ENCODE measurements at places on chromosomes 4 and X.

- peak; percentile 18 for DNase-seq
Measured at GRCh38 chr4:80073473-80074008, 512 bp upstream of the ANTXR2 start.

DNA sequence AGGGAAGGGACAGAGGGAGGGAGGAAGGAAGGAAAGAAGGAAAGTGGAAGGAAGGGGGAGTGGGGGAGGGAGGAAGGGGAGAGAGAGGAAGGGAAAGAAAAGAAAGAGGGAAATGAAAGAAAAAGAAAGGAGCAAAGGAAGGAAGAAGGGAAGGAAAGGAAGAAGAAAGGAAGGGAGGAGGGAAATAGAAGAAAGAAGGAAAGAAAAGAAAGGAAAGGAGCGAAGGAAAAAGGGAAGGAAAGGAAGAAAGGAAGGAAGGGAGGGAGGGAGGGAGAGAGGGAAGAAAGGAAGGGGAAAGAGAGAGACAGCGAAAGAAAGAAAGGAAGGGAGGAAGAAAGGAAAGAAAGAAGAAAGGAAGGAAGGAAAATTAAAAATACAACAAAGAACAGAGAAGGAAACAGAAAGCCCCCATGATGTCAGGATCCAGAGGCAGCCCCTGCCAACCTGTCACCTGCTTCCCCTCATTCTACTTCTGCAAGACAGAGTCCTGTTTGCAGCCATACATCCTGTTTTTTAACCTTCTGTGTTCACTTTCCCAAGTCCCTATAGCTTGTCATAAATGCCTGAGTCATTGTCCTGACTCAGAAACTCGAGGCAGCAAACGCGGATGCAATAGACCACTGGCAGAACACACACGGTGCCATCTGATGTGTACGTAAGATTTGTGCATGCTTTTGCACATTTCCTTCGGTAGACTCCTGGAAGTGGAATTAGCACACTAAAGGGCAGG, 77.0 kb upstream of the C4orf50 start:
- no peak for DNase-seq

GRCh38 chr4:153326513-153326912, 18.0 kb upstream of the MND1 start:
- DNase-seq: no peak

- DNase-seq: no peak
Measured at GRCh38 chr4:8378776-8379175, 61.7 kb downstream of the ACOX3 start.

- no peak for DNase-seq
Measured at GRCh38 chrX:96578781-96579180, 105.9 kb upstream of the DIAPH2 start.

GRCh38 chr4:13920901-13921300, 293.4 kb upstream of the BOD1L1 start:
- no peak for DNase-seq

- no peak for DNase-seq
Measured at GRCh38 chrX:155071694-155072280, 479 bp downstream of the BRCC3 start.

GRCh38 chr4:99061048-99061700, 27.4 kb downstream of the ADH5 start:
- DNase-seq: no peak

DNA sequence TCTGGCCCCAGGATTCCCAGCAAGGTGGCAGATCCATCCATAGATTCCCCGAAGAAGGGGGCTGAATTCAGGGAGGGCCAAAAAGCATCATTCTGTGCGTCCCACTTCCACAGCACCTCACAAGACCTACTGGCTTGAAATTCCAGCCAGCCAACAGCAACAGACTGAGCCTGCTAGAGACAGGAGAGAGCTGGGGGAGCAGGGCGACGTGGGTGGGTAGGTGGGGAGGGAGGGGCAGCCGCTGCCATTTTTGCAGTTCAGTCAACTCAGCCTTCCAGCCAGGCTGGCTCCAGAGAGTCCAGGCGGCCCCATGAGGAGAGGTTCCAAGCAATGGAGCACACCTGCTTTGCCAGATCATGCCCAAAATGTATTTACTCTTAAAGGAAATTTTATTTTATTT, 117.6 kb upstream of the DCAF12L1 start:
- no peak for DNase-seq

DNA sequence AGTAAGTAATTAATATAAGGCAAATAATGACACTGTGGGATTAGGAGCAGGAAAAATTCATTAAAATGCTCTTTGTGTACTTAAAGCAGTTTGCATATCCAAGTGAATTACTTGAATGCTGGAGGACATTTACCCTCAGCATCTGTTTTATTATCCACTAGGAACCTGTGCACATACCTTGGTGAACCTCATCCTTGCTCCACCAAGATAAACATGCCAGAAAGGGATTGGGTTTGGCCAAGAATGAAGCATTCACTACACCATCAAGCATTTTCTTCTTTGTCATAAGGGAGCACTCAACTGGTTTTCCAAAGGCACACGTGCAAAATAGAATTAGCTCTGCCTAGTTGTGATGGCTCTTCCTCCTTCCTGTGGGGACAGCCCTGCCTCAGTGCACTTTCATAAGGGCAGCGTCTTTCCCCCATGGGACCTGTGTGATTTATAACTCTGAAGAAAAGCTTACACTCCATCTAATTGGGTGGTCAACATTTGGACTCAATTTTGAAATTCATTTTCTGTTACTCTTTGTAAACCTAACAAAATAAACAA, 291.7 kb downstream of the USP46 start:
- no peak for DNase-seq

DNA sequence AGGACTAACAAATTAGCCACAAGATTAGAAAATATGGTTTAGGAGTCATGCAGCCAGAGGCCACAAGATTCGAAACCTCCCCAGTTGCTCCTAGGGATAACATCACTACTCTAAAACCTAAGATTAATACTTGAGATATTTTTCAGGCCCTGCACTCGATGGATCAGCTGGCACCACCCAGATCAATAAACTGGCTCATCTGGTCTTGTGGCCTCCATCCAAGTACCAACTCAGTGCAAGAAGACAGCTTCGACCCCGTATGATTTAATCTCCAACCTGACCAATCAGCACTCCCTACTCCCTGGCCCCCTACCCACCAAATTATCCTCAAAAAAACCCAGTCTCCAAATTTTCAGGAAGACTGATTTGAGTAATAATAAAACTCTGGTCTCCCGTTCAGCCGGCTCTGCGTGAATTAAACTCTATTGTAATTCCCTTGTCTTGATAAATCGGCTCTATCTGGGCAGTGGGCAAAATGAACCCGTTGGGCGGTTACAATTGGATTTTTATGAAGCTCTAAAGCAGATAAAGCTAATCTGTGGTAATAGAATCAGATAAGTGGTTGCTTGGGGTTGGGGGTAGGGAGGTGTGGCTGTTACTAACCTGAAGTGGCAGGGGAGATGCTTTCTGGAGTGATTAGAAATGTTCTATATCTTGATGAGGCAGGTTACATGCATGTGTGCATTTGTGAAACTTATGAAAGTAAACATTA, 91.8 kb upstream of the ATXN3L start:
- no peak for DNase-seq

DNA sequence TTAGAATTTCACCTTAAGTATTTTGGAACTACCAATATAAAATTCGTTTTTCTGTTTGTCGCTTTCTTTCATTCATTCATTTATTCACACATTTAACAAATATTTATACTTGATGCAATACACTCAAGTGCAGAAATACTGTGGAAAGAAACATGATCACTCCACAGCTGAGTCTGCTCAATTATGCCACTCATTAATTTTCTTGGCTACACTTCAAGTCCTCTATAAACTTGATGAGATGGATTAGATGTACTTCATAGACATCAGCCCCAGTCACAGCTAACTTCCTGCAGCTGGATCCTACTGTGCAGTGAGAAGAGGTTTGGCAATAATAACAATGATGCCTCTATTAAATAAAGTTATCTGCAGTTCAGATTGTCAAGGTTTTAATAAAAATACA, 208.1 kb downstream of the PDGFC start:
- no peak for DNase-seq

DNA sequence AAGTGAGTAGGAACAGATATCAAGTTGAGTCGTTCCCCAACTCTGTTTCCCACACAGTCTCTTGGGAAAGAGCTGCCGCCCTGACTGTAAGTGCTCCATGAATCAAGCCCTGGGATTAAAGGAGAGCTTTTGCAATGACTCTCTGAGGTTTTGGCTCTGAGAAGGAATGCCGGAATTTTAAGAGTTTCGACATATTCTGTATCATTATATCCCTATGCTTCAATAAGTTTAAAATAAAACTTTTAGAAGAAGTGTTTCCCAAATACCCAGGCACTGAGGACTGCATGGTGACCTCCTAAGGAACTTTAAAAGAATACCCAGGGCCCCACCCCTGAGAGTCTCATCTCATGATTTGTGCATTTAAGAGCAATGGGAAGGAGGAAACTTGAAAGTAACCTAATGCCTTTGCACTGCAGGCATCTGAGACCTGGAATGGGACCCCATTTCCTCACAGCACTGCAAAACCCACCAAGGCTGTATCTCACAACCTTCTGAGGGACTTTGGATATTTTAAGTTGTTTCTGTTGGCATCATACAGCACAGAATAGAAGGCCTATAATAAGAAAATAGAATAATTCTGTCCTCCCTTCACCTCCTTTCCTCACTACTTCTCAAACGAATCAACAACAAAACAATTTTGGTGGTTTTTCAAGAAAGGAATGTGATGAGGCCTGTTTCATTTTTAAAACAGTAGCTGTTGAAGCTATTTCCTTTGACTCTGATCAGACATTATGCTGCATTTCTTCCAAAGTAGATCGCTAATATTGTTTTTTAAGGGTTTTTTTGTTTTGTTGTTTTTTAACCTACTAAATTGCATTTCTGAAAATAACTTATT, 121.2 kb downstream of the GASK1B start:
- no peak for DNase-seq

DNA sequence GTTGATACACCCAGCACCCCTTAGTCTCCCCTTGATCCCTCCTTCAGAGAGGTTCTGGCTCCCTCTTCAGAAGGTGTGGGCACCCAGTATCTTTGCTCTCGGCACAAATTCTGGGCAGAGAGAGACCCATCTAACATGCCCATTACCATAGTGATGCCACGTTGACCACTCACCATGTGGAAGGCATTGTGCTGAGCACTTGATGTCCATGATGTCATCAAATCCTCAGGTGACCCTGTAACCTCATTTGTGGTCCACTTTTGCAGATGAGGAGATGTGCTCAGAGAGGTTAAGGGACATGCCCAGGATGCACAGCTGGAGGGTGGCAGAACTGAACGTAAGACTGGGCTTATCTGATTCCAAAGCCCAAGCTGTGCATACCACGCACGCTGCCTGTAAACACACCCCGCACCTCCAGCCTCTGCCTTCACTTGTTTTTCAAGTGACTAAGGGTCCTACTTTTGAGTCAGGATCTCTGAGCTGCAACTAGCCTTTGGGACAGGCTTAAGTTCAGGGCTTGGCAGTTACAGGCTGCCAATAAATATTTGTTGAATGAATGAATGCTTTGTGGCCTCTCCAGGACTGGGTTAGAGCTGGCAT, 55.2 kb downstream of the HTRA3 start:
- no peak for DNase-seq

All from GM12891 (cell line).